WTC11 (cell line): ENCODE measurements at places on chromosomes 5 and 9. TPM values are rescaled to one million over a fixed set of nuclear protein-coding genes. Genes with fewer than 3 reads are reported as not detected.

SLC46A2 gene
- 0.07 TPM in 1 of 3 replicates, not detected in the others for total RNA-seq

FOXI1 gene
- not detected in 3 replicates for total RNA-seq

GARIN3 gene
- not detected in 3 replicates for total RNA-seq

- H3K4me3 ChIP-seq: peak overlapping the region; percentile 63
- no peak overlapping the region for H3K27ac ChIP-seq
- peaks cover 64% of the 10 kb centered on the region for H3K4me1 ChIP-seq
- peaks cover 97% of the 10 kb centered on the region for H3K27me3 ChIP-seq
- peaks cover 4% of the 10 kb centered on the region for H3K36me3 ChIP-seq
Observed at GRCh38 chr9:128393145-128393775, 22.1 kb downstream of the URM1 start.

- no peak for DNase-seq
- H3K27me3 ChIP-seq: no peaks in the 10 kb centered on the region
- peaks cover 30% of the 10 kb centered on the region for H3K4me1 ChIP-seq
- H3K27ac ChIP-seq: no peak overlapping the region
Observed at GRCh38 chr9:70600506-70600905, 186.0 kb upstream of the KLF9 start.

- no peaks in the 10 kb centered on the region for H3K36me3 ChIP-seq
- DNase-seq: no peak
- H3K4me3 ChIP-seq: no peak overlapping the region
Observed at GRCh38 chr9:113524468-113524867, 60.9 kb downstream of the RGS3 start.

DNA sequence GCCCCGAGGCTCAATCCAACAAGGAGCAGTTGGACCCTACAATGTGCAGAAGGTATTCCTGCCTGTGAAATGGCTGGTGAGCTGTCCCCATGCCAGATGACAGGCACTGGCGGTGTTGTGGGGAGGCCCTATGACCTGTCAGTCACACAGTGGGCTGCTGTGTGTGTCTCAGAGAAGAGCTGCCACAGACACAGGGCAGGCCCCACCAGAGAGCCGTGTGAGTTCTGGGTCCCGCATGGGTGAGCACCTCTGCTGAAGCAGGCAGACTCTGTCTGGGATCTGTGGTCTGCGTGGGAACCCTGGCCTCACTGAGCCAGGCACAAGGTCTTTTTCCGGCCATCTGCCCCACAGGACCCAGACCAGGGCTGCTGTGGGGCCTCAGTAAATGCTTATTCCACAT, 37.3 kb upstream of the PITX1 start:
- H3K36me3 ChIP-seq: no peaks in the 10 kb centered on the region
- peaks cover 13% of the 10 kb centered on the region for H3K4me1 ChIP-seq
- H3K27me3 ChIP-seq: peaks cover 77% of the 10 kb centered on the region
- DNase-seq: no peak

GRCh38 chr9:36760667-36761420, 188.1 kb downstream of the MELK start:
- H3K27me3 ChIP-seq: peaks cover 6% of the 10 kb centered on the region
- H3K4me3 ChIP-seq: no peak overlapping the region
- no peak for DNase-seq
- no peak overlapping the region for H3K27ac ChIP-seq

GRCh38 chr5:110268283-110268682, 458.2 kb downstream of the TMEM232 start:
- DNase-seq: no peak
- H3K27me3 ChIP-seq: no peaks in the 10 kb centered on the region
- H3K4me3 ChIP-seq: no peak overlapping the region

DNA sequence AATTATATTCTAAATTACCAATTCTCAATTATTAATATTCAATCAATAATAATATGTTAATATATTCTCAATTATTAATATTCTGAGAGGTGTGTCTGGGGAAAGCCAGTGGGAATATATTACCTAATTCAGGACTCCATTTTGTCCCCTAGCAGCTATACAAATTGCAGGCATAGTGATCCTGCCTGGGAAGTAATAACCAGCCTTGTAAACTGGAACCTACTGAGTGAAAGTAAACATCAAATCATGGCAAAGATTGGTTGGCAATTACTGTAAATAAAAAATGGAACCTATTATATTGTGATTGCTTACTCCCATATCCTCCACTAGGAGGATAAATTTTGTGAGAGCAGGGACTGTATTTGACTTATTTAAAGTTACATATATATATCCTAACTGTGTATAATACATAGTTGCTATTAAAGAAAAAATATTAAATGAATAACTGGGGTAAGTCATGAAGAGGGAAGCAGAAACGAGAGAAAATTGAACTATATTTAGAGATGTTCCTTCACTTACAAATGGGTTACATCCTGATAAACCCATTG, 150.5 kb upstream of the ELL2 start:
- no peak for DNase-seq
- H3K36me3 ChIP-seq: peaks cover 7% of the 10 kb centered on the region
- no peaks in the 10 kb centered on the region; the same call in 1 of the 2 replicates for H3K27me3 ChIP-seq
- no peak overlapping the region for H3K27ac ChIP-seq

- no peaks in the 10 kb centered on the region for H3K36me3 ChIP-seq
- no peaks in the 10 kb centered on the region for H3K27me3 ChIP-seq
- no peak overlapping the region for H3K27ac ChIP-seq
Observed at GRCh38 chr9:22332202-22332601, 114.4 kb upstream of the DMRTA1 start.

GRCh38 chr5:176927562-176927961, 28.4 kb upstream of the HK3 start:
- no peaks in the 10 kb centered on the region for H3K27me3 ChIP-seq
- H3K4me3 ChIP-seq: no peak overlapping the region
- no peaks in the 10 kb centered on the region for H3K4me1 ChIP-seq
- H3K36me3 ChIP-seq: peaks cover 26% of the 10 kb centered on the region
- H3K27ac ChIP-seq: no peak overlapping the region
